Stimulated activated CD8-positive, alpha-beta memory T cell treated with anti-CD3 and anti-CD28 coated beads, Interleukin-2, amount 100 ng/mL, for 48 hours (primary cell): ENCODE measurements at places on chromosomes 5 and 9.

GRCh38 chr9:112443200-112443599 lies 43.4 kb upstream of the KIAA1958 start:
- no peak for DNase-seq

GRCh38 chr9:78218890-78219289 lies 17.0 kb upstream of the CEP78 start:
- DNase-seq = no peak

DNA sequence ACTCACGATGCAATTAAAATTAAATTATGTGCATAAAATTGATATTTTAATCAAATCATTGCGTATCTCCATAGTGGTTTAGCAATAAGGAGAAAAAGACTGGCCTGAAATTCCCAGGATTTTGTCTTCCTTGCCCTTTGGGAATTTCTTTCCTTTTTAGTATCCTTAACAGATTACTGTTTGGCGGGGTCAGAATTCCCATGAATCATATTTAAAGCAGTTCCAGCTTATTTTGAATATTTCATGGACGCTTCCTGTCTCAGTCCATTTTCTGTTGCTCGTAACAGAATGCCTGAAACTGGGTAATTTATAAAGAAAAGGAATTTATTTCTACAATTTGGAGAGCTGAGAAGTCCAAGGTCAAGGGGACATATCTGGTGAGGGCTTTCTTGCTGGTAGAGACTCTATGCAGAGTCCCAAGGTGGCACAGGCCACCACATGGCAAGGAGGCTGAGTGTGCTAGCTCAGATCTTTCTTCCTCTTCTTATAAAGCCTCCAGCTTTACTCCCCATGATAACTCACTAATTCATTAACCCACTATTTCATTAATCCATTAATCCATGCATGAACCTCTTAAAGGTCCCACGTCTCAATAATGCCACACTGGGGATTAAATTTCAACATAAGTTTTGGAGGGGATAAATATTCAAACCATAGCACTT lies 37.8 kb downstream of the CDH6 start:
- DNase-seq = no peak

- no peak for DNase-seq
These were observed 160.6 kb downstream of the PPP2R2B start for GRCh38 chr5:146717951-146718350.

- DNase-seq = no peak
These were observed 179.0 kb downstream of the TSSK1B start for GRCh38 chr5:113255579-113256386.

DNA sequence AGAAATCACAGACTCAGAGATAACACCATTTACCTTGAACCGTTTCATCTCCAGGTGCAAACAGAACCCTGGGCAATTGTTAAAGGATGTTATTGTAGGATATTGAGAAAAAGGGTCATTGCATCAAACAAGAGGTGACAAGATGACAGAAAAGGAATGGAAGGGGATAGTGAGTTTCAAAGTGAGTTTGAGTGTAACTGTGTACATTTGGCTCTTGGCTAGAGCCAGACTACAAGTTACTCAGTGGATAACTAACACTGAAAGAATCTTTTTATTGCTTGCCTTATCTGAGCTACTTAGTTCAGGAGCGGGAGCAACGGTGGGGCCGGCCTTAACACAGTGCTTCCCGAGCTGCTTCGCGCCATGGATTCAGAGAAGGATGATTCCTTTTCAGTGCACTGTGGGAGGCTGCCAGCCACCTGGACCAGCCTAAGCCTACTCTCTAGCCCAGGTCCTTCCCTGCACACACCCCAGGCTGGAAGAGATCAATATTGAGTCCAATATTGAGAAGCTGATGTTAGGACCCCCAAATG lies 193.4 kb downstream of the ATPSCKMT start:
- no peak for DNase-seq

GRCh38 chr5:28281351-28281750 lies 1243.0 kb upstream of the CDH9 start:
- no peak for DNase-seq

DNA sequence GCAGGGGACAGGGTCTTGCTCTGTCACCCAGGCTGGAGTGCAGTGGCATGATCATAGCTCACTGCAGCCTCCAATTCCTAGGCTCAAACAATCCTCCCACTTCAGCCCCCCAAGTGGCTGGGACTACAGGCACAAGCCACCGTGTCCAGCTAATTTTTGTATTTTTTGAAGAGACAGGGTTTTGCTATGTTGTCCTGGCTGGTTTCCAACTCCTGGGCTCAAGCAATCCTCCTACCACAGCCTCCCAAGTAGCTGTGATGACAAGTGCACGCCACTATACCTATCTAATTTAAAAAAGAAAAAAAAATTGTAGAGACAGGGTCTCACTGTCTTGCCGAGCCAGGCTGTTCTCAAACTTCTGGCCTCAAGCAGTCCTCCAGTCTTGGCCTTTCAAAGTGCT lies 31.6 kb upstream of the LECT2 start:
- no peak for DNase-seq

DNA sequence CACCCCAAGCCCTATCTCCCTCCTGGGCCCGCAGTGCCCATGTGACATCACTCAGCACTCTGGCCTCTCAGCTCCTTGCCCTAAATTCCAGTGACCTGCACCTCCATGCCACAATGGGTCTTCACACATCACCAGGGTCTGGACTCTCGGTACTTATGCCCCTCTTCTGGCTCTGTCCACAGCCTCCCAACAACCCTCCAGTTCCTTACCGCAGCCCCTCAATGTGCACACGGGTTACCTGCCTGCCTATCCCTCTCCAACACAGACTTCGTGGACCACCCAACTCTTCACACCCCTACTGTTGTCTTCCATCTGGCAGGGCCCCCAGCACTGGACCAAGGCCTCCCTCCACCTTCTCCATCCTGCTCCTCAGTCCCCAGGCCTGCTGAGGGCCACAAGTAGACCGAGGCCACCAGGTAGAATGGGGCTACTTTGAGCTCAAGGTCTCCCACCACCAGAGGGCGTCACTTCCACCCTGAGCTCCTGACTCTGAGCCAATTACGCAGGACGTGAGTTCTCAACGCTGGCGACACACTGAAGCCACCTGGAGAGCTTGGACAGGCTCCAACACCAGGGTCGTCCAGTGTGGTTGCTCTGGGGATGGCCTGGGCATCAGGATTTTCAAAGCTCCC lies 172.1 kb downstream of the GABBR2 start:
- DNase-seq = peak; percentile 20

DNA sequence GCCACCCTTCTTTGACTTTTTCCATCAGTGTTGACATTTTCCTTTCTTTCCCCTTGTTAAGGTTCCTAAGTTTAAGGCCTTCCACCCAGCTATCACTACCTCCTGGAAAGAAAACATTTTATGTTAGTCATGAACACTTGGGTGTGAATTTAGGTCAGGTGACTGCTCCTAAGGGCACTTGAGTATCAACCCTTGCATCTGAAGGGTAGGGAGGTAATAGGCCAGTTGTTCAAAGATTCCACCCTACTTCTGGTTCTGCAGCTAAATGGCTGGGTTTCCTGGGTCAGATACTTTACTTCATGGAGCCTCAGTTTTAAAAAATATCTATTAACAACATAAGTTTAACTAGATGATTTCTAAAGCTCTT lies 49.1 kb upstream of the OSMR start:
- no peak for DNase-seq

DNA sequence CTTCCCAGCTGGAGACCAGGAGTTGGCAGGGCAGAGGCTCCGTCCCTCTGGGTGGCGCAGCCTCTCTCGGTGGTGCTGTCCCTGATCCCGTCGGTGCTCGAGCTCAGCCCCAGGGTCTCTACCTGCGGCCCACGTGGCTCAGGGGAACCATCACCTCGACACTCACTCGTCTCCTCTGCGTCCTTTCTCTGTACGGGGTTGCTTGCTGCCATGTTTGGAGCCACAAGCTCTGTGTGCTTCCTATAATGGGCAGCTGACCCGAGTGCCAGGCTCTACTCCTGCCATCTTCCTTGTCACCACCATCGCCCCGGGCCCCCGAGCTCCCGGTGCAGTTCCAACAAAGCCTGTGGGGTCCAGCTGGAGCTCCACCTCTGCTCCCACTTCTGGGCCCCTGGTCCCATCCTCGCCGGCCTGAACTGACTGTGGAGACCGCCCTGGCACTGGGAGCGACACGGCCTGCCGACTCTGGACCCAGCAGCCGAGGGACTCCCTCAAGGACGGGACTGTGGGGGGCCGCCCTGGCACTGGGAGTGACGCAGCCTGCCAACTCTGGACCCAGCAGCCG lies 5.0 kb downstream of the FBXW5 start:
- DNase-seq = no peak

DNA sequence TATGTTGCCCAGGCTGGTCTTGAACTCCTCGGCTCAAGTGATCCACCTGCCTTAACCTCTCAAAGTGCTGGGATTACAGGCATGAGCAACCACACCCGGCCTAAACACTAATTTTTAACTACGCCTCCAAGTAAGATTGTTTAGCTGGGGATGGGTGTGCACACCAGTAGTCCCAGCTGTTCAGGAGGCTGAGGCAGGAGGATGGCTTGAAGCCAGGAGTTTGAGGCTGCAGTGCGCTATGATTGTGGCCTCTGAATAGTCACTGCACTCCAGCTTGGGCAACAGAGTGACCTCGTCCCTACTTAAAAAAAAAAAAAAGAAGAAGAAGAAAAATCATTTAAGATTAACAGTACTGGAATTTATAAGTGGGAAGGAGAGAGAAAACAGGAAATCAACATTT lies 90.8 kb upstream of the NR5A1 start:
- no peak for DNase-seq

DNA sequence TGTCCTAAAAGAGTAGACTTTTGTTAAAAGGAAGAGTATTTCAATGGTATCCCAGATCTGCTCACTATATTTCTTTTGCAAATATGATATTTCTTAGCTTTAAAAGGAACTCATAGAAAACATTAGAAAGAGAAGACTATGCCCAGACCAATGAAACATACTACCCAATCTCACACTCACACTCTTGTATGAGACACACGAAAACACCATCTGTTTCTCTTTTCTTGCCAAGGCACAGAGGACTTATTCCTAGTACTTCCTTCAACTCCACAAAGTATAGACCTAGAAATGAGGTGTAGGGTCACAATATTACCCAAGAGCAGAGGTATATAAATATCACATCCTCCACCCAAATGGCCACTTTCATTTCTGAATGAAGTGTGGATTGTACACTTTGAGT lies 292.4 kb upstream of the ACO1 start:
- no peak for DNase-seq

DNA sequence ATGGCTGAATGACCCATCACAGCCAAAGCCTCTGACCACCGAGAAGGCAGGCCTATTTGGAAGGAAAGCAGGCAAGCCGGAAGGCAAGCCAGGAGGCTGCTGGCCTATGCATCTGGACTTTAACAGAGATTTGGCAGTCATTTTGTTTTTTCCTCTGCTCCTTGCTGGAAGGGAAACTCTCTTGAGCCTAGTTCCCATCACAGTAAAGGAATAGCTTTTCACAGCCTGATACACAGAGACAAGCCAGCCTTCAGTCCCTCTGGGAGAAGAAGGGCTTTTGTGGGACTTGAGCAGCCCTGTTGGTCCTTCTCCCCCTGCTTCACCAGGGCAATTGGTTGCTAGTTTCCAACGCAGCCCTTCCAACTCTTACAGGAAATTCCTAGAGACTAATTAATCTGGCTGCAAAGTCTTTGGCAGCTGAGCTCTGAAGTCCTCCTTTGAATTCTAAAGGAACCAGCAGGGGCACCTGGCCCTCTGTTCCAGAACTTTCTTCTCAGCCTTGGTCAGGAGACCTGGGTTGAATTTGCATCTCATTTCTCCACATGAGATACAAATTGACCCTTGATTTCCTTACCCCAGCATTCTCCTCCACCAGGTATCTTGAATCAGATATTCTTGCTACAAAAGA lies 157.3 kb upstream of the EPB41L4A start:
- no peak for DNase-seq

- DNase-seq = no peak
These were observed 4.4 kb downstream of the TTC16 start for GRCh38 chr9:127720031-127720864.

DNA sequence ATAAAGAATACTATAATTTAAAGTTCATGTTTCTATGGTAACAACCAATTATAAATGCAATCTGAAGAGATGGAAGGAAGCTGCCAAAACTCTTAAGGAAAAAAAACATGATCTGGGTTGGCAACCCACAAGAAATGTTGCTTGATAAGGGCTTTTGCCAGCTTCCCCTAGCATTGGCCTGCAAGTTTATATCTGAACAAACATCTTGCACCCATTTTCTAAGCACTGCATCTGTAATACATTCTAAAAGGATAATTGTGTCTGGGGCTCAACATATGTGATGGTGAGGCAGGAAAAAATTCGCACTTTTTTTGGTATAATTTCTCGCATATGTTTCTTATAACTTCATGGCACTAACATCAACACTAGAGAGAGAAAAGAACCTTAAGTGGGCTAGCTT lies 276.4 kb downstream of the FBXL7 start:
- DNase-seq = no peak

GRCh38 chr5:86878250-86878649 lies 260.5 kb downstream of the COX7C start:
- no peak for DNase-seq

DNA sequence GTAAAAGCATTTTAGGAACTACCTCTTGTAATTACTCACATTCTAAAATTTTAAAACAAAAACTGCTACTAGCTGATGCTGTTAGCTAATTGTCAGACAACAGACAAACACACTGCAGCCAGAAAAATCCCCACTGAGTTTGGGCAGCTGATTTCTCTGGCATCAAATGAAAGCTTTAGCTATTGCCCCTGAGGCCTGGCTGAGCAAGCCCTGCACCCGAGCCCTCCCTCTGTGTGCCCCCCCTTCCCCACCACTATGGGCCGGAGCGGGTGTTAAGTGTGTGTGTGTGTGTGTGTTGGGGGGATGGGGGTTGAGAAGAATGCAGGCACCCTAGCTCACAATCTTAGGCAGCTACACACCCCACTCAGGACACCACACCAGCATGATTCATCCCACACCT lies 2.4 kb downstream of the NEUROG1 start:
- DNase-seq = no peak

GRCh38 chr9:98530806-98531386 lies 177.8 kb downstream of the GABBR2 start:
- DNase-seq = no peak

GRCh38 chr5:67475489-67475888 lies 278.9 kb upstream of the CD180 start:
- no peak for DNase-seq

GRCh38 chr5:97097326-97098230 lies 44.8 kb downstream of the LIX1 start:
- DNase-seq = no peak

DNA sequence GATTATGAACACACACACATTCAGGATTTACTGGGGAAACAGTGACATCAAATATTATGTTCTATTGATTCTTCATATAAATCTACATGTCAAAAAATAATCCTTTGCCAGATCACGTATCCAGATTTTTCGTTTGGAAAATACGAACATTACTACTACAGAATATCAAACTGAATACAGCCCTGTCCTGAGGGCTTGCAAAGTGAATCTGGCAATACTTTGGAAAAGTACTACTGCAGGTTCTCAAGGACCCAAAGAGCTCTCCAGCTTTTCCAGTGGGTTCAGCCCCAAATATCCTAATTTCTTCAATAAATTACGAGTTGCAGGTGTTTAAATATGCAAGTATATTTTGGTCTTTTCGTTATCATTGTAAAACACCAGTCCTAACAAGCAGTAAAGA lies 411 bp upstream of the NDUFS4 start:
- DNase-seq = no peak

GRCh38 chr9:33506626-33507370 lies 17.3 kb upstream of the ANKRD18B start:
- peak; percentile 17 for DNase-seq
